Mesenchymal stem cell (in vitro differentiated cells and primary cell): ENCODE measurements at places on chromosomes 13 and 19.

GRCh38 chr13:91417660-91418325, 19.4 kb downstream of the GPC5 start:
- DNase-seq = no peak

DNA sequence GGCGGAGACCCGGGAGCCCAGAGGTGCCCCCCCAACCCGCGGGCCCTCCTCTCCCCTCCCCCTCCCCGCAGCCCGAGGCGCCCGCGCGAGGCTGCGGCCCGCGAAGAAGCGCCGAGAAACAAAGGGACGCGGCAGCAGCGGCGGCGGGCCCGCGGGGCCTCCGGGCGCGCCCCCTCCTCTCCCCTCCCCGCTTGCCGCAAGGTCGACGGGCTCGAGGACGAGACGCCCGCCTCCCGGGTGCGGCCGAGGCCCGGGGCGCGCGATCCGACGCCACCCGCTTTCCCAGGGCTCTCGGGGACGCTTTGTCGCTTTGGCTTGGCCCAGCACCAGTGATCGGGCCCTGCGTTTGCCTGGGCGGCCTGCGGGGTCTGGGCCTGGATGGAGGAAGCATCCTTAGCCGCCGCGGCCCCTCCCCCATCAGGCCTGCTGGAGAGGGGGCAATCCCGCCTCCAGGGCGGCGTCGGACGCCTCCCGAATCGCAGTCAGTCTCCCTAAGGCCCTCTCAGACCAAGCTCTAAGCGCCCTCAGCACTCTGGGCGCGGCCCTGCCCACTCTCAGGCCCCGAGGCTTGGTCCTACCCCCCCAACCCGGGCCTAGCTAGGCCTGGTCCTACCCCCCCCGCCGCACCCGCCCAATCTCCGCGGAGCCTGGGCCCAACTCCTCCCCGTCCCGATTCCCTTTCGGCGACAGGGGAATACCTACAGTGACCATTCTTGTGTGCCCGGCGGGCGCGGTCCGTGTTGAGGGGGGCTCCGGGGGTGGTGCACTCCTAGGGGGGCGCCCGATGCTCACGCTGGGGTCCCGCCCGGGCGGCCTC, 740 bp downstream of the ELAVL3 start:
- no peak for DNase-seq

DNA sequence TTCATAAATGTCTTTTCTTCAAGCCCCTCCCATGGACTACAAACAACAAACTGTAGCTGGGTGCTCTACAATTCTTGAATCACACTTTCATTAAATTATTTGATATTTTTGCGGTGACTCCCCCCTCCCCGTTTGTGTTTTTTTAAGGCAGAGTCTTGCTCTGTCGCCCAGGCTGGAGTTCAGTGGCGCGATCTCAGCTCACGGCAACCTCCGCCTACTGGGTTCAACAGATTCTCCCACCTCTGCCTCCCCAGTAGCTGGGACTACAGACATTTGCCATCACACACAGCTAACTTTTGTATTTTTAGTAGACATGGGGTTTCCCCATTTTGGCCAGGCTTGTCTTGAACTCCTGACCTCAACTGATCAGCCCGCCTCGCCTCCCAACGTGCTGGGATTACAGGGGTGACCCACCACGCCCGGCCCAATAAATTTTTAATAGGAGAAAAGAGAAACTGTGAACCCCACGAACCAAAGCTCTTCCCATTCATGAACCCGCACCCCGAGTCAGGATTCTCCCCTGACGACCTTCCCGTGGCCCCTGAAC, 703 bp downstream of the ZNF506 start:
- no peak for DNase-seq

DNA sequence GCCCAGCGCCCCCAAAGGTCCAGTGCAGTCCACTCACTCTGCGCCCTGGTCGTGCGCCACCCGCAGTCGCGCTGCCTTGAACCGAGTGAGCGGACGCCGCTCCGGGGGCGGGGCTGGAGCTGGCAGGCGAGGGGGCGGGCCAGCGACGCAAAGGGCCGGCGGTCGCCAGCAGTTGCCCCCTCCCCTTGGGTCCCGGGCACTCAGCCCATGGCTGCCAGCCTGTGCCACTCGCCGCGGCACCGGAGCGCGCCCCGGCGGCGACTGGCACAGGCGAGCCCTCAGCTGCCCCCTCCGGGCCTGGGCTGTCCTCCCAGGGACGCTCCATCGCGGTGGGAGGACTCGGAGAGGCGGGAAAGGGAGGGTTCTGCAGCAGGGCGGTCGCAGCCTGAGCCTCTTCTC, at the start of gene S1PR5:
Gene S1PR5 (minus strand): TSS at position 87 of the 399 bp plus-strand sequence. CDS start 2,436 bp downstream, outside the sequence.
- peak; percentile 62 for DNase-seq

DNA sequence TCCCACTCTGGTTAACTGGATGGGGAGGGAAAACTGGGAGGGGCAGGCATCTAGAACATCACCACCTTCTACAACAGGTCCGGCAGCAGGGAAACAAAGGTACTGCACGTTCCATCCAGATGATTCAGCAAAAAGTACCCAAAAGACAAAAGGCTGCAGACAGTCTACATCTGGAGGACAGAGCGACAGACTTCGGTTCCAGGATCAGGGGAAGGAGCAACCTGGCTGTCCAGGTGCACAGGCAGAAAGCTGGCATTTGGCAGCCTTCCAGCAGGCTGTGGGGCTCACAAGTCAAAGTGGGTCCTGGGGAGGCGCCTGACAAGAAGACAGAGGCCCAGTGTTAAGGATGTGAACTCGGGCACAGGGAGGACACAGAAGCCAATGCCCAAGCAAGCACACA, 202.9 kb downstream of the SUCLA2 start:
- DNase-seq = no peak

DNA sequence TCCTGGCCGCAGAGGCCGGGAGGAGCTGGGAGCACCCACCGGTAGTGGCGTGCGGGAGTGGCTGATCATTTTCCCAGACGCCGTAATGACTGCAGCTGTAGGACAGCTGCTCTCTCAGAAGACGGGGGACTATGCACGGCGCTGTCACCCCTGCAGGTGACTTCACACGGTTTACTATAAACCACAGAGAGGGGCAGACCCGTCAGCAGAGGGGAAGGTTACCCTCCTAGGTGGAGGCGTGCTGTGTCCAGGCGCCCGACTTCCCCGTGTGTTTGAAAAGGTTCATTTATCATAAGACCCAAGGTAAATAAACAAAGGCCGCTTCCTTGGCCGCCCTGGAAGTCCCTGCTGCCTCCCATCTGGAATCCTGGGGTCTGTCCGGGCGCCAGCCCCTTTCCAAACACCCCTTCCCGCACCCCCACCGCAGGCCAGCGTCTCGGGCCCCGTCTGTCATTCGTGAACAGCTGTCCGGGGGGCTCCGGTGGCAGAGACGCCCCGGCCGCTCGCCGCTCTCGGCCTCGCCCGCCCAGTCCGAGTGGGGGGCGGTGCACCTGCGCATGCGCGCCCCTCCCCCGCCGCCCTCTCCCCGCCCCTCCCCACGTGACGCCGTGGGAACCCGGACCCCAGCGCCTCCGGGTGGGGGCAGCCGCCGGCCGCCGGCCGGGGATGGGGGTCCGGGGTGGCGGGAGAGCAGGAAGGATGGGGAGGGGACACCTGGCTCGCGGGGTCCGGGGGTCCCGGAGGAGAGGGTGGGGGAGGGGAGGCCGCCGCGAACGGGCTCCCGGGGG, 915 bp downstream of the SHC2 start:
- peak; percentile 82 for DNase-seq

DNA sequence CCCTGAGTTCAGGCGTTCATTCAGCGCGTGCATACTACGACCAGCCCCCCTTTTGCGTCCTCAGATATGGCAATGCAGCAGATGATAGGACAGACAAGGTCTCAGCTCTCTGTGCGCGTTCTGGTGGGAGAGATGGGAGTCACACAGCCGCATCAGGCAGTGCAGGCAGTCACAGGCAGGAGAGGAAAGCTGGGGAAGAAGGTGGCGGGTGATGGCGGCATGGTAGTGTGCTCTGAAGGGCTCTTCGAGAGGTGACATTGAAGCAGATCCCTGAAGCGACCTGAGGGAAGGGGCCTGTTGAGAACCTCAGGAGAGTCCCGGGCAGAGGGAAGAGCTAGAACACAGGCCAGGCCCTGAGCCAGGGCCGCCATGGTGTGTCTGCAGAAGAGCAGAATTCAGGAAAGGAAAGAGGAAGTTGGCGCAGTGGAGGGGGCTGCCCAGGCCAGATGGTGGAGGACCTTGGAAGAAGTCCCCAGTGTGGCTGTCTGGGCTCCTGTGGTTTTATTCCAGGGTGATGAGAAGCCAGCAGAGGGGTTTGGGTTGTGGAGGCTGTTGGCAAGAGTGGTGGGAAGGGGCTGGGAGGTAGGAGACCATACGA, 3.5 kb downstream of the USF2 start:
- no peak for DNase-seq

DNA sequence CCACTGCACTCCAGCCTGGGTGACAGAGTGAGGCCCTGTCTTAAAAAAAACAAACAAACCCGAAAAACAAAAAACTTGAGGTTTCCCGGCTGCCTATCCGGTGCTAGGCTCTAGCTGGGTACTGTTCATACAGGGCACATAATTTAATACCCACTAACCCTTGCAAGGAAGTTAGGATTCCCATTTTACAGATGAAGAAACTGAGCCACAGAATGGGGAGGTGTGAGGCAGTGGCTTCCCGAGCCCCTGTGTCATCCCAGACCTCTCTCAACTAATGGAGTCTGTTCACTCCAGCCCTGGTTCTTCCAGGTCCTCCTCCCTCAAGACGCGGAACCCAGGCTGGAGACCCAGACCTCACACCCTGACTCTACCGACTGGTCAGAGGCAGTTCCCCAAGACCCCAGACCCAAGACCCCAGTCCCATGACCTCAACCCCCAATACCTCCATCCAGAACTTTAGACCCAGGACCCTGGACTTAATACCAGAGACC, 576 bp downstream of the APBA3 start:
- DNase-seq = no peak

- no peak for DNase-seq
These were observed 258.7 kb downstream of the RAP2A start for GRCh38 chr13:97692628-97693027.
